Nephron progenitor cell (in vitro differentiated cells): ENCODE measurements at places on chromosomes 1 and 21.

DNA sequence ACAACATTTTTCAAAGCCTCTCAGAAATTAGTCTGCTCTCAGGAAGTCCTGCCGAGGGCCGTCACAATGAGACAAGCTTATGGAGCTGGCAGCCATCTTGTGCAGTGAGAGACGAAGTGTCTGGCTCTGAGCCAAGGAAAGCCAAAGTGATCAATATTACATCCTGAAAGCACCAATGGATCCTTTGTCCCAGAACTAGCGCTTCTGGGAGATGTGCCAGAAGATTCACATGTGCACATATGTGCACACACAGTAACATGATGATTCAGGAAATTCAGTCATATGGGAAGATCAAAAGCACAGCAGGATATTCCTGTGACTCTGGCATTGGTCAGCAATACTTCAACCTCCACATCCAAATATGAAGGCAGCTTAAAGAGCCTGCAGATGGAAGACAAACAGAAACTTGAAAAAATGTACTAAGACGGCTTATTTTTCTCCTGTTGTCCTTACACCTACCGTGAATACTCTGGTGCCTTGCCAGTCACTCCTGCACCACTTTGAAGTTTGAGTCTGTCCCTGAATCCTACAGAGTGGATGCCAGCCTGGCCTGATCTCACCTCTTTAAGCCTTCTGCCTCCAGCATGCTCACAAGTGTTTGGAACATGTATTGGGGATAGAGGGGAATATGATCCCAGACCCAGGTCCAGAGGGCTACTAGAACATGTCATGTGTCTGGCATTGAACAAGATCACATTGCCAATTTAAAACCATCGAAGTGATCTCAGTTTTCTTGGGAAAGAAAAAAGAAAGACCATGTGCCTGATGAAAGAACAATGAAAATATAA lies 44.5 kb upstream of the PRRX1 start:
- no peak for DNase-seq

DNA sequence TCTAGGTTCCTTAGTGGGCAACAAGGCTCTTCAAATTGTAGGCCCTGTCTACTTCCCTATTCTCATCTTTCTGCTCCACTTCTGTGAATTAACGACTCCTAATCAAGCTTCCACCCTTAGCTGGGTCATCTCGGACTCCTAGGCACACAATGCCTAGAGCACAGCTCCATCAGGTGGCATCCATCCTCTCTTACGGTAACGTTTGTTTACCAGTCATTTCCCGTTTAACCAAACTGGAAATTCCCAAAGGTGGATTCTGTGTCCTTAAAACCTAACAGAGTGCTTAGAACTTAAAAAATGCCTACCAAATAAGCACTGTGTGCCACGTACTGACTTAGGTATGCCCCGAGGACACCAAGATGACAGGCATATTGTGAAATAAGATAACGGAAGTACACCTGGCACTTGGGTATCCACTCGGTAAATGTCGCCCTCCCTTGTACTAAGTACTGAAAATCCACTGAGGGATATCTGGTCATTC lies 1.5 kb downstream of the PARP1 start:
- DNase-seq, result no peak

- DNase-seq, result no peak
Observed at GRCh38 chr1:91836331-91837040, 49.5 kb downstream of the TGFBR3 start.

- peak; percentile 61 for DNase-seq
Observed at GRCh38 chr1:154999571-155000410, 2.8 kb upstream of the ZBTB7B start.

DNA sequence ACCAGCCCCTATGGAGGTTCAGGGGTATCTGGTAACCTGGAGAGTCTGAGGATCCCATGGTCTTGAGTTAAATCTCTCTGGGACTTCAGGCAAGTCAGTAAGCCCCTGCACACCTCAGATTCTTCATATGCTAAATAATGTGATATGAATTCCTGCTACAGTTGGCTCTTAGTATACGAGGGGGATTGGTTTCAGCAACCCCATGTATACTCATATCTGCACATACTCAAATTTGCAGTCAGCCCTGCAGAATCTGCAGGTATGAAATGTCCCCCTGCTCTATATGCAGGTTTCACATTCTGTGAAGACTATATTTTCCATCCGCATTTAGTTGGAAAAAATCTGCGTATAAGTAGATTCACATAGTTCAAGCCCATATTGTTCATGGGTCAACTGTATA lies 136.6 kb downstream of the TOMM20 start:
- DNase-seq, result no peak

GRCh38 chr1:240820816-240821215 lies 208.9 kb upstream of the GREM2 start:
- DNase-seq, result no peak

DNA sequence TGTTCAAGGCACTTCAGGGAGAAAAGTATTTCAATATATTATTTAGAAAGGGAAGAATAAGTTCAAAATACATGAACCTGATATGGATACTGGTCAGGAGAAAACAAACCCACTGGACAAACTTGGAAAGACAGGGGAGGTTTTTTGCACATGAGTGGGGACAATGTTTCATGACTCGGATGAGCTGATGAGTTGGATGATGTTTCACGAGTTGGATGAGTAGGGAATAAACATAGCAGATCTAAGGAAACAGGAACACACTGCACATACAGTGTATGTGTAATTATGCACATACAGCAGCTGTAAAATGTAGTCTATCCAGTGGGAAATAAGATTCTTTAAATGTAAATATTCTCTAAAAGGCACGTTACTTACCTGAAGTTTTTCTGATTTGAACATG lies 682.9 kb upstream of the ADAMTS5 start:
- no peak for DNase-seq

DNA sequence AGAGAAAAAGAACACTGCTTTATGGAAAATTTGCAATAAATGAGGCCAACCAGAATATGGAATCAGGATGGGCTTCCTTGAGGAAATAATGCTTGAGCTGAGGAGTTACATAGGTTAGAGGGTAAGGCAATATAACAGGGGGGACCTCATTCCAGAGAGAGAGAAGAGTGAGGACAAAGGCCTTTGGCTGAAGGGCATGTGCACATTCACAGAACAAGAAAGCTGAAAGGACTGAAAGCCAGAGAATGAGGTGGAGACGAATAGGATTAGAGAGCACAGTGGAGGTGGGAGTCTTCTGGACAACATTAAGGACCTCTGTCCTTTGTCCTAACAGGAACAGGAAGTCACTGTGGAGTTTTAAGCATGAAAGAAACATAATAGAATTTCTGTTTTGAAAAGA lies 60.7 kb upstream of the MROH9 start:
- no peak for DNase-seq

GRCh38 chr1:217495249-217495648 lies 135.6 kb downstream of the GPATCH2 start:
- DNase-seq, result no peak
